NCI-H2081 (cell line): ENCODE measurements at places on chromosomes 5 and 9.

DNA sequence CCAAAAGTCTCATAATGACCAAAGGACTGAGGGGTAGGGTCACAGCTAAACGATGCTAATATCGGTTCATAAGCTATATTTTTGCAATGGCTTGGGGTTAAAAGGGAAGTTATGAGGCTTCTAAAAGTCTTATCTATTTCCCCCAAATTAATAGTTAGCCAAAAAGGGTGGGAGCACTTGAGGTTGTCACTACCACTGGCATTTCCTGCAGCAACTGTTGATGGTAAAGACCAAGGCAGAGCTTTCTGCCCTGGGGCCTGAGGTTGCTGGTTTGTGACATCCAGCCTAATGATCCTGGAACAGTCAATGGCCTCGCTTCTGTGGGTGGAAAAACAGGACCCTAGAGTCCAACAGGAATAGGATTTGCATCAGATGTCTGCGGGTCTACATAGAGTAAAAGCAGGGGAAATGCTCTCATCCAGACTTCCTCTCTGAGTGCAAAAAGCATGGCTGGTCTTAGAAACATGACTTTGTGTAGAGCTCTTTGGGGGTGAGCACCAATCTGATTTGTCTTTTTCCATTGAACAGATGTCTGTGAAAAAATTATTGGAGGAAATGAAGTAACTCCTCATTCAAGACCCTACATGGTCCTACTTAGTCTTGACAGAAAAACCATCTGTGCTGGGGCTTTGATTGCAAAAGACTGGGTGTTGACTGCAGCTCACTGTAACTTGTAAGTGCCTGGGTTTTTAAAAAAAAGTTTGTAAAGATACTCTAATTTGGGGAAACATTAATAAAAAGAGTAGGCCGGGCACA is 2.7 kb downstream of the GZMA start:
- no peak for DNase-seq

DNA sequence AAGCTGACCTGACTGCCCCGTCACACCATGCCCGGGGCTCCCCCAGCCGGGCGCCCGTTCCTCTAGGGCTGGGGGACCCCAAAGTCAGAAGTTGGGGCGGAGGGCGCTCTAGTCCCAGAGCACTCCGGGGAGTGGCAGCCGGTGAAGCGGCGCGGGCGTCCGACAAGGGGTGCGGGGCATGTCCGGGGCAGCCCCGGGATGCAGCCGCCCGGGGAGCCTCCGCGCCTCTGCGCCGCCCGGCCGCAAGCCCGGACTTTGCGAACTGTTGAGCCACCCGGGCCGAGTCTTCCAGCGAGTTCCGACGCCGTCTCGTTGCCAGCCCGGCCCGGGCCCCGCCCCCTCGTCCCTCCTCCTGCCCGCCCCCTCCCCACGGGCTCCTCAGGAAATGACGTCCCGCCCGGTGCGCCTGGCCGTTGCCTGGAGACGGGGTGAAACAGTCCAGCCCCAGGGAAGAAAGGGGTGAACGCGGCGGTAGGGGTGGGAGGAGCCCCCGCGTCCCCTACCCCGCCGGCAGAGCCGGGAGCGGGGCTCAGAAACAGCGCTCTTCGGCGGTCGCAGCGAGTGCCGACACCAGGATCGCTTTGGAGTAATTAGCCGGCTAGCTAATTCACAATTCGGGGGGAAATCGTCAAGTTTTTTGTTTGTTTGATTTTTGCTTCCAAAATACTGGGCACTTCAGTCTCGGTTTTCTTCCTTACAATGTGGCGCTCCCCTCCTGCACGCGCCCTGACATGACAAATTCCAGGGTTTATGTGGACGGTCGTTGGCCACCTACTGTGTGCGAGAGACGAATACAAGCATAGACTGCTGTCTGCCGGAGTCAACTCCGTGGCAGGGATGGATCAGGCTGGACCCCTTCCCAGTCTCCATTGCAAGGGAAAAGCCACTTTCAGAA is at the start of gene WHRN:
Gene WHRN (minus strand): TSS at position 287 of the 895 bp plus-strand sequence. CDS start 672 bp downstream, outside the sequence.
- DNase-seq = peak; percentile 92

- no peak for DNase-seq
These were observed 109.7 kb downstream of the MSX2 start for GRCh38 chr5:174834081-174834480.

- no peak for DNase-seq
These were observed 59.7 kb downstream of the GGTA1 start for GRCh38 chr9:121439711-121440664.

DNA sequence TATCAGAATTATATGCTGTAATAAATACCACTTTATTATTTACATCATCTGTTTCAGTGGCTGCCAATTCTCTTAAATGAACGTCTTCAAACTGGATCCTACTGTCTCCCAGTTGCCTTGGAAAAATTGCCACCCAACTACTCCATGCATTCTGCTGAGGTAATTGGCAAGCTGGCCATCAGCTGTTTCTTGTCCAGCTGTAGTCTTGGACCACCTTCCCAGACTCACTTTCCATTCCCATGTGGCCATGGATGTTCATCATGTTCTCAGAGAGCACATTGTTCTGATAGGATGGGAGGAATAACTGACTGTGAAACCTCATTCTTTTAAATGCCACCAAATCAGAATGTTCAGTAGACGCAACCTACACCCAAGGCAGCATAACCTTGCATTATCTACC is 157.5 kb downstream of the DOCK8 start:
- no peak for DNase-seq

- no peak for DNase-seq
These were observed 46.4 kb downstream of the GOLPH3 start for GRCh38 chr5:32127711-32128110.

- DNase-seq = peak; percentile 80
These were observed 84.6 kb upstream of the DNAH5 start for GRCh38 chr5:14028938-14029584.

DNA sequence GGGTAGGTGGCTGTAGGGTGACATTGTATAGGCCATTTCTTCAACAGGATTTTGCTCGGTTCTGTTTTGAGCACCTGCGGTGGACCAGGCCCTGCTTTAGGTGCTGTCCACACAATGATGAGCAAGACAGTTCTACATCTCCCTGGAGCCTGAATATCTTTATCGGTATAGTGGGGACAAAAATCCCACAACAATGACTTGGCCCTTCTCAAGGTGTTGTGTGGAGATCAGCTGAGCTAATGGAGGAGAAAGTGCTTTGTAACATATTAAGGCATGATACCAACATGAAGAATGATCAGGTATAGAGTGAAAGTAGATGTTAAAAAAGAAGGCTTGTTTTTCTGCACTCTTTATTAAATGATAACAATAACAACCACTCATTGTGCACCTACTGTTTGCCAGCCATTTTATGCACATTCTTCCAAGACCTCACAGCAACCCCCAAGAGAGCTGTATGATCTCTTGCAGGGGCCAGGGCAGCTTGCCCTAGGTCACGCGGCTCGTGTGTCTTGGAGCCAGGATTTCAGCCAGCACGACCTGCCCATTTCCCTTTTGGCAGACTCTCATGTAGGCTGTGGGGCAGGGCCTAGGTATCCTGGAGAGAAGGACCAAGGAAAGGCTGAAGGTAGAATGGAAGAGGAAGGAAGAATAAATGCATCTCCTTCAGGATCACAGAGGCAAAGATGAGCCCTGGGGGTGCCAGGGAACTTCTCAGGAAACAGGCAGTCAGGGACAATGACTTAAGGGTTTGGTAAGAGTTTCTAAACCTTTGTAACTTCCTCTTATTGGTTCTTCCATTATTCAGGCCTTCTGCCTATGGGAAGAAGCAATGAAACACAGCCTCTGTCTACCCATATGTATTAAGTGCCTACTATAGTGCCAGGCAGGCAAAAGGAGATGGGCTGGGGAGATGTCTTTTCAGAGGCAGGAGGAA is 50.0 kb upstream of the PPARGC1B start:
- no peak for DNase-seq

DNA sequence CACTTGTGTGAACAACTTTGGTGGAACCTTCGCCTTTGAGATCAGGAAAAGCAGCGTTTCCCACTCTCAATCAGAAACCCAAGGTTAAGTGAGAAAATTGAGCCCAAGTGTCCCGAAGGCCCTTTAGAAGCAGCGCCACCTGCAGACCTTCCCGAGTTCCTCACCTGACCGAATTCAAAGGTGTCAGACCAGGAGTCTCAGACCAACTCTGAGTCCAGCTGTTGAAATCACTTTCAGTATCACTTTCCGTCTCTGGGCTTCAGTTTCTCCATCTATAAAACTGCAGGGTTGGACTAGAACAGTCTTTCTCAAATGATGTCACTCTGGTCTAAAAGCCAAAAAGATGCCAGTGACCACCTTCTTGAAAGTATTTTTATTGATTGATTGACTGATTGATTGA is 31.7 kb upstream of the GRHPR start:
- peak; percentile 8 for DNase-seq

GRCh38 chr9:92044936-92045335 is 70.3 kb downstream of the SPTLC1 start:
- no peak for DNase-seq

DNA sequence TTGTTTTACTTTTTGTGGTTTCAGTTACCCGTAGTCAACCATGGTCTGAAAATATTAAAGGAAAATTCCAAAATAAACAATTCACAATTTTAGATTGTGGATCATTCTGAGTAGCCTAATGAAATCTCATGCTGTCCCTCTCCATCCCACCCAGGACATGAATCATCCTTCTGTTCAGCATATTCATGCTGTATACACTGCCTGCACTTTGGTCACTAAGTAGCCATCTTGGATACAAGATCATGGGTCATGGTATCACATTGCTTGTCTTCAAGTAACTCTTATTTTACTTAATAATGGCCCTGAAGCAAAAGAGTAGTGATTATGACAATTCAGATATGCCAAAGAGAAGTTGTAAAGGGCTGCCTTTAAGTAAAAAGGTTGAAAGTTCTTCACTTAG is 536.5 kb upstream of the ACO1 start:
- DNase-seq = no peak

- DNase-seq = no peak
These were observed 109.0 kb upstream of the PCAT7 start for GRCh38 chr9:94445863-94446262.

GRCh38 chr9:16964228-16964627 is 93.8 kb upstream of the BNC2 start:
- DNase-seq = no peak

GRCh38 chr5:134003817-134004625 is 754 bp downstream of the VDAC1 start:
- no peak for DNase-seq

DNA sequence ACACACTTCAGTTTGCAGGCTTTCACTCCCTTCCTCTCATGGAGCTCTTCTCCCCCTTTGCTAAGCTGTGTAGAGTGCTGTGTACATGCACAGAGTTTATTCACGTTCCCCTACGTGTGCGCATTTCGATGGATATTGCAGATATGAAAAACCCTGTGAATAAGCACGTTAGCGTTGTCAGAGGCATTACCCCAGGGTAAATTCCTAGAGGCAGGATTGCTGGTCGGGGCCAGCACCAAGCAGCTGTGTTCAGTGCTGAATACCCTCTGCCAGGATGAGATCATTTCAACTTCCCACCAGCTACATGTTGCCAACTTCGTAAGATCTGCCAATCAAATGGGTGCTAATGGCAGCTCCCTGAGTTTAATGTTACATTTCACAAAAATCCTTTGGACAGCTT is 172.3 kb upstream of the PPP1R26 start:
- no peak for DNase-seq

GRCh38 chr5:34587355-34588241 is 68.5 kb upstream of the RAI14 start:
- DNase-seq = no peak

DNA sequence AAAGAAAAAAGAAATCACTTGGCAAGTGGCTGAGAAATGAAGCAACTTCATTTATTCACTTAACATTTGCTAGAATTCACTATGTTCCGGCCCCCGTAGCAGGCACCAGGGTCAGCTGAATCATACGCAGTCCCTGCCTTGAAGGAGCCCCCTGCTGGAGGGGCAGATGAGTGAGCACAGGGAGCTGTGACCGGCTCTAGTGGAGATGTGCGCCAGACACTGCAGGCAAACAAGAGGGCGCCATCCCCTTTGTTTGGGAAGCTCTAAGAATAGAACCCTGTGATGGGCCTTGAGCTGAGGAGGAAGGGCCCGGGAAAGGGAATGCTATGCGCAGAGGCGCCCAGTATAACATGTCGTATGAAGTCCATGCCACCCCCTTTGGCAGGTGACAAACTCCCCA is 20.2 kb upstream of the RPL26L1 start:
- DNase-seq = peak; percentile 8

GRCh38 chr5:119792161-119792799 is 162.9 kb downstream of the FAM170A start:
- DNase-seq = no peak

GRCh38 chr5:122500245-122501088 is 188.4 kb downstream of the SNCAIP start:
- peak; percentile 8 for DNase-seq

DNA sequence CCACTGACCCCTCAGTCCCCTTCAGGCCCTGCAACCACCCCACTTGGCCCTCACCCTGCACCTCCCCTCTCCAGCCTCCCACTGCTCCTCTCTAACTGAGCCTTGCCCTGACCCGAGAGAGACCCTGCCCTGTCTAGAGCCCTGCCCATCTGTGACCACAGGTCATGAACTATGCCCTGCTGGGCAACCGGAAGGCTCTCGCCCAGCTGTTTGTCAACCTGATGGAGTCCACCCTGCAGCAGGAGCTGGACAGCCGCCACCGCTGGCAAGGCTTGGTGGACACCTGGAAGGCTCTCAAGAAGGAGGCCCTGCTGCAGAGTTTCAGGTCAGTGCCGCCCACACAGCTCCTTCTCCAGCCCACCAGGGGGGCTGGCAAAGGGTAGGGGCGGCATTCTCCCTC is 9.4 kb downstream of the CCDC180 start:
- DNase-seq = no peak

DNA sequence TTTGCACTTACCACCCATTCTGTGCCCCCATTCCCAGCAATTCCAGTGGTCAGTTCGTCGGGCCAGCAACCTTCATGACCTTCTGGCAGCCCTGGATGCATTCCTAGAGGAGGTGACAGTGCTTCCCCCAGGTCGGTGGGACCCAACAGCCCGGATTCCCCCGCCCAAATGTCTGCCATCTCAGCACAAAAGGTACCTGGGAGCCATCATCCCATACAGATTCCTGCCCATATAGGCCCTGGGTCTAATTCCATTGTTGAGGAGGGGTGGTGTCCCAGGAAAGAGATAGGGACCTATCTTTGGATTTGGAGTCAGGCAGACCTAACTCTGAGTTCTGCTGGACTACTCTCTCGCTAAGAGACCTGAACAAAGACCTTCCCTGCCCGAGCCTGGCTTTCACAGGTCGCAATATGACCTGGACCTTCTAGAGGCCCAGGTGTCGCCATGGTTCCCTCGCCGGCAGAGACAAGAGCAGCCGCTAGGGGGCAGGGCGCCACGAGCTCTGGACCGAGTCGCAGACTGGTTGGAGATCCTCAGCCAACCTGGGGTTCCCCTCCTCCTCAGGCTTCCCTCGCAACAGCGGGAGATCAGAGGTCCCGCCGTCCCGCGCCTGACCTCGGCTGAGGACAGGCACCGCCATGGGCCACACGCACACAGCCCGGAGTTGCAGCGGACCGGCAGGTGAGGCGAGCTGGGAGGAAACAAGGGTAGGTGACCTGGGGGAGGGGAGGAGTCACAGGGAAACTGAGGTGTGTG is 3.1 kb downstream of the SLC4A9 start:
- peak; percentile 42 for DNase-seq

- DNase-seq = no peak
These were observed 56.8 kb upstream of the CPEB4 start for GRCh38 chr5:173831196-173831914.
